ENCODE measurements at places on chromosomes 11 and 22.

GRCh38 chr11:36450110-36450572, 59.9 kb downstream of the TRAF6 start:
- no peak for DNase-seq

DNA sequence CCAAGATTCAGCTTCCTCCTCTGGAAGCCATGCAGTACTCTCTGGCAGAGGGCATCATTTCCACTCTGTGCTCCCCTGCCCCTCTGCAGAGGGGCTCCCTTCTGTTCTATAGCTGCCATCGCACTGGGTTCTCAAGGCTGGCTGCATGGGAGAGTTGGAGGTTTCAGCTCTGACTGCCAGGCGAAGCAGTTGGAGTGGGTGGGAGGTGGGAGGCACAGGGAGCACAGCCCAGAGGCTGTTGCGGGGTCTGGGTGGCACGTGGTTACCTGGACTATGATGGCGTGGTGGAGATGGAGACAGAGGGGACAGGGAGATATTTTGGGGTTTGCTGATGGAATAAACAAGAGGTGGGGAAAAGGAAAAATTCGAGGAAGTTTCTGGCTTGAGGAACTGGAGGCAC, 4.8 kb downstream of the PMM1 start:
- DNase-seq = no peak

GRCh38 chr11:60878245-60879101, 11.1 kb downstream of the ZP1 start:
- no peak for DNase-seq

DNA sequence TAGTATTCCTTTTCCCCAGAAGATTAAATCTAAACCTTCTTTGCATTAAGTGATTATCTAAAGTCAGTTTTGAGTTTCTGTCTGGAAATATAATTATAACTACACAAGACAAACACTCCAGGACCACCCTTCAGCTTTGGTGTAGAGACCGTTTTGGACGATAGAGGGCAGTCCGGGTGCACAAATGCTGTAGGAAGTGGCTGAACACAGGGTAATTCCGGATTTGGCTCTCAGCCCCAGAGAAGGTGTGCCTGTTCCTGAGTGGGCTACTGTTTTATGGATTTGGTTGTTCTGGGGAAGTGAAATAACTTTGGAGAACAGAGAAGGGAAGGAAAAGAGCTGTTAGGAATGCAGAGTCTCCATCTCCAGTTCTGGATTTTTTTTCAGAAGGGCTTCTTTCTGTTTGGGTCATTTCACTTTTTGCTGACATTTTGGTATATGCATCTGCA, 14.8 kb downstream of the EXT2 start:
- DNase-seq = peak; percentile 49

GRCh38 chr22:37638391-37639069, 939 bp upstream of the SH3BP1 start:
- peak; percentile 53 for DNase-seq

GRCh38 chr11:63680834-63681320, 423 bp upstream of the RTN3 start:
- no peak for DNase-seq

DNA sequence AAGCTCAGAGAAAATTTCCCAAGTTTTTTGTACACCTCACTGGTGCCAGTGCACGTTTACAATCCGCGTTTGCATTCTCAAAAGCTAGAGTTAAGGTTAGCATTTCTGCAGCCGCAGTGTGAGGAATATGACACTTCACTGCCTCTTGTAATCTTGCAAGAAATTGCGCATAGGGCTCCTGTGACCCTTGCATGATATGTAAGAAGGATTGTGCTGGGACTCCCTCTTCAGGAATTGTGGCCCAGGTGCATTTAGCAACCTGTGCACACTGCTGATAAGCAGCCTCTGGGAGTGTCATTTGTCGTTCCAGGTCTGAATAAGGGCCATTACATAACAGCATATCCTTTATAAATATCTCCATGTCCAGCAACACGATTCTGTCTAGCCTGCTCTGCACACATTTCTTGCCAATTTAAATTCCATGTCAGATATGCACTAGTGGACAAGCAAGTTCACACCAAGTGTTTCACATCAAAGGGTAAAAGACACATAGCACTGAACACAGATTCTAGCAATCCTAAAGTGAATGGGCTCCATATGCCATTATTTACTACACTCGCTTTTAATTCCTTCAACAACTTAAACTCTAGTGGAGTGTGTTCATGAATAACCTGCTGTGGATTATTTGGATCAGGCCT, 69.2 kb upstream of the INCENP start:
- DNase-seq = peak; percentile 38

- DNase-seq = peak; percentile 85
These were observed 8.9 kb downstream of the RELT start for GRCh38 chr11:73384872-73385689.

- no peak for DNase-seq
These were observed 137.2 kb downstream of the RBFOX2 start for GRCh38 chr22:35891442-35891841.

Measured in CD4-positive, alpha-beta T cell treated with Interleukin-4 for 1 hour (primary cell).